NCI-H187 (cell line): ENCODE measurements at places on chromosomes 4 and X.
A peak's percentile ranks its signal among the peaks of the same experiment; 100 is the strongest.

DNA sequence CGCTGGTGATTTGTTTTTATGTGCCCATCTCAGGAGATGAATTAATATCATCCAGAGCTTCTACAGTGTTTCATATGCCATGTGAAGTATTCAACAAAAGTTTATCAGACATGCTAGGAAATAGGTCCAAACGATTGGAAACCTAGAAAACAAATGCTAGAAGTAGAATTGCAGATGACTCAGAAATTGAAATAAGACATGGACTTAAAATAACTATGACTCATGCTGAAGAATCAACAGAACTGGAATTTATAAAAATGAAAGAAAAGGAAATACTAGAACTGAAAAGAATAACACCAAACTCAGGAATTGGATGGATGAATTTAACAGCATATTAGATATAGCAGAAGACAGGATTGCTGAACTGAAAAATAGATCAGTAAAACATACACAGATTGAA, 172.7 kb upstream of the GIMD1 start:
- DNase-seq = no peak

GRCh38 chr4:86218746-86219473, 140.9 kb downstream of the MAPK10 start:
- DNase-seq = no peak

GRCh38 chr4:138935-139334, 14.6 kb downstream of the ZNF718 start:
- DNase-seq = no peak

GRCh38 chr4:120821977-120822376, 100.5 kb downstream of the PRDM5 start:
- DNase-seq = no peak

DNA sequence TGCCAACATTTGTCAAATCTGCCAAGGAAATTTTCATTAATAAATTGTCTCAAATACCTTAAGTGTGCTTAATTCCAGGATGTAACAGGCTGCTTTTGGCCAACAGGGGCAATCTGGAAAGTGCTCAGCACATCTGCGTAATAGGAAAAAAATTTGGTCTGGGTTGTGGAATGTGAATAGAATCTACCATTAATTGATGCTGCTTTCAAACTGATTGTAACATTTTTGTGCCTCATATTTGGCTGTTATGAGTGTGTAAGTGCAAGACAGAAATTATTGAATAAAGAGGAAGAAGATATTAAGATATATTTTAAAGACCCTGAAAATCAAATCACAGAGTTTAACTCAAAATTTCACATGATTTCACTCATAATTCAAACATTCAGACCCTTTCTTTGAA, 41.1 kb downstream of the REELD1 start:
- no peak for DNase-seq

GRCh38 chr4:148420397-148420796, 21.8 kb downstream of the NR3C2 start:
- DNase-seq = no peak

DNA sequence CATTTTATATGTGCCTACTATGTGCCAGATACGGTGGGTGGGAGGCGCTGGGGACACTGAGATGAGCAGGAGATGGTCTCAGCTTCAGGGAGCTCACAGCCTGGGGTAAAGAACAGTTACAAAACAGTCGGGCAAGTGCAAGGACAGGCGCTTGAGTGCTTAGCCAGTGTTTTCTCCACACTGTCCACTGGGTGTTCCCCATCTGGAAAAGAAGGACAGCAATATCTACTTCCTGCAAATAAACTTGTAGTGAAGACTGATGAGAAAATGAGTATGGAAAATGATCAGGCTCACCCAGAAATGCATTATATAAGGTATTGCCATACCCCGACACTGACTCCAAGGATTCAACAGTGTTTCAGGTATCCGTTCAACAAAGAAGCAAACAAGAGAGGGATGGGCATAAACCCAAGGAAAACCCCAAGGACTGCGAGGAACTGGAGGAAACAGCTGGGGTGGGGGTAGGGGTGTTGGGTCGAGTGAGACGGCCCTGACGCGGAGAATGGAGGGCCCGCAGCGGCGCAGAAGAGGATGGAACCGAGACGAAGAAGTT, 835 bp downstream of the TMEM185A start:
- no peak for DNase-seq

- no peak for DNase-seq
Observed at GRCh38 chrX:51614353-51615012, 4.2 kb downstream of the CENPVL3 start.

DNA sequence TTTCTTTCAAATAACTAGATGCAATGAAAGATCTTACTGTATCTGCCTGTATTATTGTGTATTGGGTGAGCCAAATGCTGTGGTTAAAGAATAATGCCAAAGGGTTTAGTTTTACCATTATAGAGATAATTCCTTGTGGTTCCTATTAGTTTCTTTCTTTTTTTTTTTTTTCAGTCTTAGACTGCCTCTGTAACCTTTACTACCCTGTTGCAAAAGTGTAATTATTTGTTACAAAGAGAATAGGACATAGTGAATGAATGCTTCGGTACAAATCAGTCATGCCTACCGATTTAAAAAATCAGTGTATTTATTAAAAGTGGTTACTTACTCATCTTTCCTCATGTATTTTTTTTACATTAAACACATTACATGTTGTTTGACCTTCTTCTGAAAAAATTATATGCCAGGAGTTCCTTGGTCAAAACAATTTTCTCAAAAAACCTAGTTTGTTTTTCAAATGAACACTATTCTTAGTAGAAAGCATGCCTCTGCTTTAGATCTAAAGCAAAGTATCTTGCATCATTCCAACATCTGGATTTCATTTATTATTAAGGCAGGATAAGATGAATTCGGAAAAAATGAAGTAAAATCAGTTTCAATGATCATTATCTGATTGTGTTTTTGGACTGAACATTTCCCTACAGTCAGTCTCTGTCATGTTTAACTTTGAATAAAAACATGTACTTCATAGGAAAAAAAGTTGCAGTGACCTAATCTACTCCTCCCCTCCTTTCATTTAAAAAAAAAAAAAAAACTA, 21.2 kb upstream of the SYNPO2 start:
- no peak for DNase-seq

- no peak for DNase-seq
Observed at GRCh38 chr4:128686810-128687209, 122.7 kb upstream of the JADE1 start.

DNA sequence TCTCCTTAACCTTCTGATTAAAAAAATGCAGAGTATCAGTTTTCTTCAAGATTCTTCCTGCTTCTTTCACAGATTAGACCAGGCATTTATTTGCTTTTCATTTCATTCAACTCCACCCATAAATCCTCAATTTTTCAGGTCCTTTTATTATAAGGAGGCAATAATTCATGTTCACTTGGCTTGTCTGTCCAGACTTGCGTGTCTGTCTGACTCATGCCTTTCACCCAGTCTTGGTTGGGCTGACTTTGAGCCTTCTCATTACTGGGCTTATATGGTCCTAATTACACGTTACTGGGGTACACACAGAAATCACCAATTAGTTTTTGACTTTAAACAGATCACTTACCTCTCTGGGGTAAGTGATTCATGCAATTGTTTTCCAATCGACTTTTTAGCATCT, 48.8 kb upstream of the GALNT7 start:
- no peak for DNase-seq

- DNase-seq = no peak
Observed at GRCh38 chr4:107890779-107891178, 40.6 kb upstream of the CYP2U1 start.

- DNase-seq = no peak
Observed at GRCh38 chrX:13126775-13127174, 82.4 kb upstream of the FAM9C start.

DNA sequence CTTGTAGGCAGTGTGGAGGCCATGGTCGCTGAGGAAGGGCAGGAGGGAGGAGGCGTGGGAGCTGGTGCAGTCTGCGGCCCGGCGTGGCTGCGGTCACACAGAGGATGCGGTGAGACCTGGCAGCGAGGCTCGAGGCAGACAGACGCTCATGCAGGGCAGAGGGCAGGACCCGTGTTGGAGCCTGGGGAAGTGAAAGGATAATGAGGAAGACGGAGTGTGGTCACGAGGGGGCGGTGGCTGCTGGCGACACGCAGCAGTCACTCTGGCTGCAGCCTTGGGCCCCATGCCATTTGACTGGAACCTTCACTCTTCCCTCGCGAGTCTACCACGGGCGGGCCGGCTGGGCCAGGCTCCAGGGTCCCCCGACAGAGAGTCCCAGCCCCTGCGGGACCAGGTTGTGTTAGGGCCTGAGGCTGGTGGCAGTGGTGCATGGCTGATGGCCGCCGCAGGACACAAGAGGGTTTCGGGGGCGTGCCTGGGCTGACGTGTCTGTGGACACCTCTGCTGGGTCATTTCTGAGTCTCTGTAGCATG, 68.8 kb upstream of the HGFAC start:
- no peak for DNase-seq

- no peak for DNase-seq
Observed at GRCh38 chrX:2933125-2933900, 4.2 kb upstream of the ARSD start.

GRCh38 chr4:76309939-76310550, 3.5 kb downstream of the STBD1 start:
- DNase-seq = no peak

GRCh38 chr4:2413821-2414610, 4.4 kb downstream of the ZFYVE28 start:
- DNase-seq = no peak

DNA sequence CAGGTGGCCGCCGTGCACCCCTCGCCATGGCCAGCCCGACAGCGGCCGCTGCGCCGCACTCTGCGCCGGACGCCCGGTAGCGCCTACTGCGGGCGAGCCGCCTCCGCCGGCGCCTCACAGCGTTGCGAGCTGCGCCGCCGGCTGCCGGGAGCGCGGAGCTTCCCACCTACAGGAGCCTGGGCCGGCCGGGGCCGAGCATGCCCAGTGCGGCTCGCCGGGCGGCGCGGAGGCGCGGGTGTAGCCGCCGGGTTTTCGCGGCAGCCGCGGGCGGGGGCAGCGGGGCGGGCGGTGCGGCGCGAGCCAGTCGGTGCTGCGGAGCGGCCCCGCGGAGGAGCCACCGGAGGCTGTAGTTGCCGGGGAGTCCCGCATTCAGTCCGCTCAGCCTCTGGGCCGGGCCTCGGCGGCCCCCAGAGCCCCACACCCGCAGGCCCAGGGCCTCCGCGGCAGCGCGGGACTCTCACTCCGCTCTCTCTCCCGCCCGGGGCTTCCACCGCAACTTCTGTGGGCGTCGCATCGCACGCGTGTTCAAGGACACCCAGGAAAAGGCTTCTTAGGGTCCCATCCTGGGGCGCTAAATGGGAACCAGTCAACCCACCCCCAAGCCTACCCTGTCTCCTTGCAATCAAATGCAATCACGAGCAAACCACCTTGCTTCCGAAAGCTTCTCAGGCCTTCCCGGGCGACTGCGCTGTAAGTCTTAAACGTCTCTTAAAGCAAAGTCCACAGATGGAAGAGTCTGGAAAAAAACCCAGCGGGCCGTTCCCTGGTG, at the start of gene MFAP3L:
TSS of gene MFAP3L (minus strand) at position 143 of the 769 bp plus-strand sequence. CDS start 20,518 bp downstream, outside the sequence.
- DNase-seq = peak; percentile 4

- DNase-seq = no peak
Observed at GRCh38 chr4:75698162-75698962, 25.2 kb upstream of the G3BP2 start.

- no peak for DNase-seq
Observed at GRCh38 chrX:6041630-6042029, 187.0 kb downstream of the NLGN4X start.

- no peak for DNase-seq
Observed at GRCh38 chr4:139674875-139675550, 9.4 kb downstream of the MGST2 start.

GRCh38 chr4:25884031-25884782, 21.4 kb upstream of the SEL1L3 start:
- DNase-seq = no peak

- DNase-seq = no peak
Observed at GRCh38 chr4:16641971-16642370, 256.5 kb downstream of the LDB2 start.

DNA sequence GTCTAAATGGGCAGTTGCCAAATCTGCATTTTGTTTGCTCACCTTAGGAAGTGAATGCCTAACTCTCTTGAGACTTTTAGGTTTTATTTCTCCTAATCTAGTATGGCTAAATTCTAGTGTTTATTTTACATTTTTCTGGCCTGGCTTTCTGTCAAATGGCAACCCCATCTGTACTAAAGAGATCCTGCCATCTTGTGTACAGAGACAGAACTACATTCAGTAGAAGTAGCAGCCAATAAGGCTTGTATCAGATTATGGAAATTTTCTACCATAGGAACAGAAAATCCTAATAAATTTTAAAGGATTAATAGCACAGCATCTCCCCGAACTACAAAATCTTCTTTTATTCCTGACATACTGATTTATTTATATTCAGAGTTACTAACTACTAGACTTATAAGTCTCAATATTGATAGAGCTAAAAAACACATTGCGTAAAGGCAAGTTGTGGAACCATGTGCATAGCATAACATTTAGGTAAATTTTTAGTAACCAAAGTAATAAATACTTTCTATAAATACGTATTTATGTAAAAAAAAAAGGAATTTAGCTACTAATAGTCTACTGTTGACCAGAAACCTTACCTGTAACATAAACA, 45.5 kb downstream of the TMEM144 start:
- DNase-seq = no peak

- no peak for DNase-seq
Observed at GRCh38 chr4:142776026-142776425, 70.1 kb downstream of the INPP4B start.

DNA sequence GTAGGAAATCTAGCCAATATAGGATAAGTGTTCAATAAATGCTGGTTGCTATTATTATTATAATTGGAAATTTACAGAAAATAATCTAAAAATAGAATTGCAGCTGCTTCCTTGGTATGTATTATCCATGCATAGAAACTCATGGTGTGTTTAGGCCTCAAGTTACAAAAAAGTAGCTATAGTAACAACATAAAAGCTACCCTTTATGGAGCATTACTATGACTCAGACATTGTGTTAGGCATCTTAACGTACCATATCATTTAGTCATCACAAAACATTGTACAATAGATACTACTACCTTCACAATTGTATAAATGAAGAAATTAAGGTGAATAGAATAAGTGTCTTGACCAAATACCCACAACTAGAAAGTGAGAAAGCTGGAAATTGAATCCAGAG, 126.9 kb upstream of the NRK start:
- DNase-seq = no peak

GRCh38 chr4:152187693-152188092, 348.2 kb downstream of the FBXW7 start:
- no peak for DNase-seq

DNA sequence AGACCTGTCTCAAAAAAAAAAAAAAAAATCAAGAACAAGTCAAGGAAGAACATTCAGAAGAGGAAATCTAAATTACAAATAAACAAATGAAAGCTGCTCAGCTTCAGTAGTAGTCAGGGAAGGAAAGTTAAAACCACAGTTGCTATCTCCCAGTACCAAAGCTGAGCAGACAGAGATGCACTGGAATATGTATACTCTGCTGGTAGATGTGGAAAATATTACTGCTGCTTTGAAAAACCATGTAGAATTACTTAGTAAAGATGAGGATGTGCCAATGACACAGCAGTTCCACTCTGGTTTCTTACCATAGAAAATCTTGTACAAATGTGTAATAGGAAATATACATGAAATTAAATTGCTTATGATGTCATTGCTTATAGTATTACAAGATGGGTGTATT, 25.1 kb upstream of the PRKX start:
- no peak for DNase-seq

GRCh38 chrX:39957816-39958566, 139.8 kb downstream of the BCOR start:
- DNase-seq = no peak
